Fibroblast of lung (primary cell): ENCODE measurements at places on chromosomes 16 and 17. TPM values are rescaled to one million over a fixed set of nuclear protein-coding genes. Genes with fewer than 3 reads are reported as not detected.

Gene BEAN1
- total RNA-seq = not detected in 2 replicates

Gene ATP1B2
- total RNA-seq = 0.33 TPM in 1 of 2 replicates, not detected in the other

Gene ITGB4
- 0.17 and 0.26 TPM in 2 replicates for total RNA-seq

Gene AOC2
- 0.26 and 0.33 TPM in 2 replicates for total RNA-seq

Gene DVL2
- total RNA-seq = 91.8 and 95.8 TPM in 2 replicates

Gene PRSS8
- total RNA-seq = not detected in 2 replicates

Gene ABCC11
- total RNA-seq = under 0.01 and 0.17 TPM in 2 replicates

Gene TSPAN10
- 1.0 and 3.0 TPM in 2 replicates for total RNA-seq

Gene KRT13
- total RNA-seq = not detected in 2 replicates

Gene C17orf50
- total RNA-seq = not detected in 2 replicates

Gene MTSS2
- total RNA-seq = 81.7 and 126 TPM in 2 replicates

Gene TBC1D3C
- 1.3 TPM in 1 of 2 replicates, not detected in the other for total RNA-seq

Gene ATXN7L3
- 33.6 and 36.5 TPM in 2 replicates for total RNA-seq

Gene NEUROD2
- total RNA-seq = not detected in 2 replicates

Gene HOXB5
- 1.0 and 2.1 TPM in 2 replicates for total RNA-seq

Gene NPIPA1
- 80.4 and 140 TPM in 2 replicates for total RNA-seq

Gene KRTAP4-5
- total RNA-seq = not detected in 2 replicates

Gene ACTG1
- total RNA-seq = 5,538 and 6,636 TPM in 2 replicates

Gene COX10
- 10.6 and 12.6 TPM in 2 replicates for total RNA-seq

Gene AKAP1
- 9.1 and 13.9 TPM in 2 replicates for total RNA-seq

Gene KRT33A
- not detected in 2 replicates for total RNA-seq

Gene PIGL
- 14.4 and 19.3 TPM in 2 replicates for total RNA-seq

Gene ZNF207
- total RNA-seq = 55.2 and 75.3 TPM in 2 replicates

Gene ST3GAL2
- total RNA-seq = 9.5 and 17.8 TPM in 2 replicates

Gene CDRT15
- not detected in 2 replicates for total RNA-seq

Gene KRTAP3-2
- not detected in 2 replicates for total RNA-seq

Gene ADAD2
- total RNA-seq = not detected in 2 replicates

Gene CPHXL2
- not detected in 2 replicates for total RNA-seq

Gene CKLF
- 38.8 and 41.9 TPM in 2 replicates for total RNA-seq

Gene HOXB8
- 0.33 and 0.51 TPM in 2 replicates for total RNA-seq

Gene EVPLL
- total RNA-seq = not detected in 2 replicates

Gene ACSM3
- total RNA-seq = 1.3 and 2.3 TPM in 2 replicates

Gene DHRS7C
- not detected in 2 replicates for total RNA-seq

Gene HNF1B
- total RNA-seq = not detected in 2 replicates

Gene KLHL10
- 0.26 and 0.33 TPM in 2 replicates for total RNA-seq

Gene MYOCD
- total RNA-seq = 0.17 and 0.26 TPM in 2 replicates

Gene ITGAL
- not detected in 2 replicates for total RNA-seq
